ENCODE measurements at places on chromosomes 6 and 20.

DNA sequence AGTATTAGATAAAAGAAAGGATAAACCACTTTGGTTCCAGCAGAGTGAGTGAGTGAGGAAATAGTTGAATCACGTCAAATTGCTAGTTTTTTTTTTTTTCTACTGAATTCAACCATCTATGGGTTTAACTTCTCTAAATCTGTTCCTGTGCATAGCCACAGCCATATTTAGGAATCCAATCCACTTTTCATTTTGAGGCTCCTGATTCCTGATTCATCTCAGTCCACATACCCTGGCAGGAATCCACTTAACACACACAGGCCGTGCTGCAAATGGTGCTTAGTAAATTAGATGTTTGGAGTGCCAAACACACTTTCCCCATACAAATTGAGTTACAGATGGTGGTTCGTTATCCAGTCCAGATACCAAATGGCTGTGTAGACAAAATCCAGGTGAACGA lies 220.3 kb downstream of the ALDH8A1 start:
- no peak for DNase-seq

DNA sequence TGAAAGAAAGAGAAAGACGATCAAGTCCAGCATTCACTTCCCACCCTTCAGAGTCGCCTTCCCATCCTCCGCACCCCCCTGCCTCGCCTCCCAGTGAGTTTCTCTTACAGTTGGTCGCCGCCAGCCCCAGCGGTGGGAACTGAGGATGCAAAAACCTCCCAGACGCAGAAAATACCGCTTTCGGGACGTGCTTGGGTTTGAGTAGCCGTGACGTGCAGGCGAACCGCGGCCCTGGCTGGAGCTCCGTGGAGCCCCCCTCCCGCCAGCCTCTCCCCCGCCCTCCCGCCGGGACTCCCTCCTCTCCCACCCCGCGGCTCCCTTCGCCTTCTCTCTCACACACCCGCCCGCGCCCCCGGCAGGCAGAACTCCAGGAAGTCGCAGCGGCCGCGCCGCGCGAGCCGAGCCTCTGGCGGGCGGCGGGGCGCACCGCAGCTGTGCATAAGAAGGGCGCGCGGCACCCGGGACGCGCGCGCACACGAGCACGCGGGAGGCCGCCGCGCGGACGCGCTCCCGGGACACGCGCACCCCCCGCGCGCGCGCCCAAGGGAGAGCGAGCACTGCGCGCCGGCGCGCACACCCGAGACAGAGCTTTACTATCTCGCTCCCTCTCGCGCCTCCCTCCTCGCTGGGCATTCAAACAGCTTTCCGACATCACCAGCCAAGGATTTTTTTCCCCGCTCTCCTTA lies at the start of gene ADGRB3:
TSS of gene ADGRB3 (plus strand) at position 557 of the 686 bp plus-strand sequence. CDS start 3,394 bp downstream, outside the sequence.
- DNase-seq: peak; percentile 15

- DNase-seq: no peak
Observed at GRCh38 chr6:137491478-137491877, 2.7 kb downstream of the OLIG3 start.

GRCh38 chr20:35954907-35955251 lies 577 bp upstream of the SCAND1 start:
- DNase-seq: peak; percentile 61

GRCh38 chr6:100538086-100538485 lies 73.4 kb upstream of the SIM1 start:
- DNase-seq: no peak

DNA sequence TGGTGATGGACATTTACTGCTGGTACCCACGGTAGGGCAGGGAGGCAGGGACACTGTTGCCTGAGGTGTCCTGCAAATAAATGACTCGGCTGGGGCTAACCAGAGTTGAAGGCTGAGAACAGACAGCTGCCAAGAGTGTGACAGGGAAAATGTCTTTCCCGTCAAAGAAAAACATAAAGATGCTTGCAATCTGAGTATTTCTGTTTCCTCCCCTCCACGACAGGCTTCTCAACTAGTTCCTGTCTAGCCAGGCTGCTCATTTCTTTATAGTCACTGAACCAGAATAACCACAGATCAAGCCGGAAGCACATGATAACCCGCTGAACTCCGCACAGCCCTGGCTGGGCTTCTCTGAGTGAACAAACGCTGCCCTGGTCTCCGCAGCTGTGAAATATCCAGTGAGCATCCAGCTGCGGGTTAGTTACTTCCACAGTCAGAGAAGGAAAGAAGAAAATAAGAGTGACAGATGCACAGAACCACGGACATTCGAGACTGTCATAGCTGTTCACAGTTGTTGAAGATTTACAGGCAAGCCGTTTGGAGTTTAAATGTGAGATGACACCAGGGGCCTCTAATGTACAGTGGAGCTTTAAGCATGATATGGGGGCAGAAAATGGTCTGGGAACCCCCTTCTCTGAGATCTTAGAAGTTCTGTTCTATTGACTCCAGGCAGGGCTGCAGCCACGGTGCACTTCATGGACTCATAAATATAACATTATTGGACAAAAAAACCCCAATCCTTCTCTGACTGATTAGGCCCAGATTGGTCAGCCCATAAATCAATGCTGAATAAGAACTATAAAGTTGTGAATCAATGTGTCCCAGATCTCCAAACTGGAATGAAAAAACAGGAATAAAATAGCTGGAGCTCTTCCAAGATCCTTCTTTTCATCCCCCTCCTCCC lies 299.9 kb upstream of the SUPT3H start:
- DNase-seq: peak; percentile 67

DNA sequence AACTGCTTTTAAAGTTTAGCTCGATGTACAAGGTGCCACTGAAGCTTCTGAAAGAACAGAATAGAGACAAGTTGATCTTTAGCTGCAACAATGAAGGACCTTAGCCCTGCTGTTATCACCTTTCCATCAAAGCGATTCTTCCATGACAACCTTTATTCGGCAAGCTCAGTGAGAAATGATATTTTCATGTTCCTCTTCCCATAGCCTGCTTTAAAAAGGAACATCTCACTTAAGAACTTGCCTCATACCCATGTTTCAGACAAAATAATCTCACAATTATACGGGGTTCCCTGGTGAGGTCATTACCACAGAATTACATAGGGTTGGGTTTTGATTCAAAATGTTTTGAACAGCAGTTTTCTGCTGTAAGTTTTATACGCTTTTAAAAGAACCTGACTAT lies 264.2 kb downstream of the THBS2 start:
- no peak for DNase-seq

DNA sequence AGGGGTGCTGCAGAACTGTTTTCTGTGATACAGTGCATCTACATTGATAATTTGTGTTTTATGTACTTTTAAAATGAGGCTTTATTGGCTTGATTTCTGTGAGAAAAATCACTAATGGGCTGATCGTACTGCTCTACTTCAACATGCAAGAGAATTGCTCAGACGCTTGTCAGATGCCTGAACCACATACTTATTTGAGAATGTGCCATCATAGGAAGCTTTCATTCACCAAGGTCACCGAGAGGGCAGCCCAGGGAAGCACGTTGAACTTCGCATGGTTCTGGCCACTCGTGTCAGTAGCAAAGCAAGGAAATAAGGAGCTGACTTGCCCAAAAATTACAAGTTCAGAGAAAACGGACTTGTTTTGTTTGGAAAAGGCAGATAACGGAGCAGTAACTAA lies 168.5 kb upstream of the AKAP12 start:
- DNase-seq: no peak

GRCh38 chr20:40010483-40010882 lies 678.6 kb downstream of the MAFB start:
- no peak for DNase-seq

DNA sequence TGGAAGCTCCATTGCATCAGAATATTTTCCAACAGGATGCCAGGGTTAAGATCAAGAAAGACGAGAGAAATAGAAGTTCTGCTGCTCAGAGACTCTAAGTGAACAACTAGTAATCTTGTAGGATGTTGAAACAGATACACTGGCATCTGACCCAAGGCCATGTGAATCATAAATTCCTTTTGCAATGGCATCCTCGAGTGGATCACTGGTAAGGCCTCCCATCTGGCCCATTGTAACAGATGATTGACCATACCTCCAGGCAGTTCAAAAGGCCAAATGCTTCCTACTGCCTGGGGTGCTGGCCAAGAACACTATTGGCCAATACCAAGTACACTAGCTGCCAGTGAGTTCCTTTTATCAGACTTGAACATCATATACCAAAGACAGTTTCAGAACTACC lies 9.9 kb upstream of the SLC17A3 start:
- DNase-seq: no peak

DNA sequence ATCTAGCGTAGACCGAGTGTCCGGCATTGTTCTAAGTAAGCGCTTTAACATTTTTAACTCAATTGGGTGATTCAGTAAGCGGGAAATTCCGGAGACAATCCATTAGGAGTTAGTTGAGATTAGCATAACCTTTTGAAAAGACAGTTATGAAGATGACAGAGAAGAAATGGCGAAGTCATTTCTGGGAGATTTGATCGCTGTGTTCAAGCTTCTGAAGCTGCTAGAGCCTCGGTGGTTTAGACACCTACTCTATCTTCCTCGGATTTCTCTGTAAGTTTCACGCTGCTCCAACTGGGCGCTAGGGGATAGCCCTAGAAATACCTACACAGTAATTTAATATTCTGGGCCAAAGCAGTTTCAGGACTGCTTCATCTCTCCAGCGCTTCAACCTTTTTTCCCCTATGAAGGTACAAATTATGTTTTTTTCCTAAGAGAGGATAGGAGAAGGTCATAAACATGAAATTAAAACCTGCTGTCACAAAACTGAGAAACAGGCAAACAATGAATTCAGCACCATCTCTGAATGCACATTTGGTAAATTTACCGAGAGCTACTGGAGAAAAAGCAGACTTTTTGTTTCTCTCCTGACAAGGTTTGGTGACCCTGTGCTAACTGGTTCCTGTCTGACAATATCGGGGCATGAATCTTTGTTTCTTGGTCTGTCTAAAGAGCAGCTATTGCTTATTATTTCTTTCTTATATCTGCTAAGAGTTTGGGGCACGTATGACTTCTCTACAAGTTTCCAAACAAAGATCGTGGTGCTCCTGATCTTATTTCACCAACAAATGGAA lies 22.4 kb downstream of the ZNF311 start:
- peak; percentile 51 for DNase-seq

DNA sequence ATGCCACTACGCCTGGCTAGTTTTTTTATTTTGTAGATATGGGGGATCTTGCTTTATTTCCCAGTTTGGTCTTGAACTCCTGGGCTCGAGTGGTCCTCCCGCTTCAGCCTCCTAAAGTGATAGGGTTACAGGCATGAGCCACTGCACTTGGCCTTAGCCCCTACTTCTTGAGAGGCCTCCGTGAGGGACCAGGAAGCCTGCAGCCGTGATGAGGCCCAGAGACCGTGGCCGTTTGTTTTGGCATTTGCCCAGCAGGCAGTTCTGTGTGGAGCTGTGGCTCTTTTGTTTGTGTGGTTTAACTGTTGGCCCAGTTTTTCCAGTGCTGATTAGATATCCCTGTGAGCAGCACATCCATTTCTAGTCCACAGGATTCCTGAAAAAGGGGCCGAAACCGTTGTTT lies 39.8 kb downstream of the SRSF3 start:
- DNase-seq: no peak

DNA sequence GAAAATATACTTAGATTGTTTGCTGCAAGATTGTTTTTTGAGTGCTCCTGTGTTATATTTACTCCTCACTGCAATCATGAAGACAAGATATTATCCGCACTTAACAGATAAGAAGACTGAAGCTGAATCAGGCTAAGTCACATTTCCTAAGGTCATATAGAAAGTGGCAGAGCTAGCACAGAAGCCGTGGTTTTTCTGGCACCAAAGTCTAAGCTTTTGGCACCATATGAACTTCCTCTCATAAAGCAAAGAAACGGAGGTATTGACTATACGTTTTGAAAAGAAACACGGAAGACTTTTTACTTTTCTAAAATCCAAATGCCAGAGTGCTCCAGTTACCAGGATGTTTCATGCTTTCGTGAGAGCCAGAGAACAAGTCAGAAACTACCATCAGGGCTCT lies 9.3 kb upstream of the DTD1 start:
- no peak for DNase-seq

DNA sequence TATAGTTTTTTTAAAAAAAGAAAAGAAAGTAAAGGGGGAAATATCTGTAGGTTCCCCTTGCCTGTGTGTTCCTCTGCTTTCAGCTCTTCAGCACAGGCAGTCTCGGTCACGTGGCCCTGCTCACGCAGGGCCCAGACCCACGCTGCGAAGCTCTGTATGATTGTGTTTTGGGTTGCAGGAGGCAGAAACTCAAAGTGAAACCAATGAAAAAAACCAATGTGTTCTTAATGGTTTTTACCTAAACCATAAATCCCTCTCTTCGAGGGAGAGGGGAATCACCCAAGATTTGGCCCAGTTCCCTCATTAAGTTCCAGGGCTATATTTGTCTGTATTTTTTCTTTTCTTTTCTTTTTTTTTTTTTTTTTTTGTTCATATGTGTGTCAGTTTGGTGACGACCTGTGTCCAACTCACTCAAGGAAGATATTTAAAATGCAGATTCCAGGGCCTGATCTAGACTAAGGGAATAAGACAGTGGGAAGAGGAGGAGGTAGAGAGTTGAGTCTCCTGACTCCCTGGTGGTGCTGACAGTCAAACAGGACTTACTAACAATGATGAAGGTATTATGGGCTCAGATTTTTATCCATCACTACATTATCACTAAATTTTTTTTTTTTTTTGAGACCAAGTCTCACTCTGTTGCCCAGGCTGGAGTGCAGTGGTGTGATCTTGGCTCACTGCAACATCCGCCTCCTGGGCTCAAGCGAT lies 33.8 kb upstream of the RREB1 start:
- peak; percentile 69 for DNase-seq

DNA sequence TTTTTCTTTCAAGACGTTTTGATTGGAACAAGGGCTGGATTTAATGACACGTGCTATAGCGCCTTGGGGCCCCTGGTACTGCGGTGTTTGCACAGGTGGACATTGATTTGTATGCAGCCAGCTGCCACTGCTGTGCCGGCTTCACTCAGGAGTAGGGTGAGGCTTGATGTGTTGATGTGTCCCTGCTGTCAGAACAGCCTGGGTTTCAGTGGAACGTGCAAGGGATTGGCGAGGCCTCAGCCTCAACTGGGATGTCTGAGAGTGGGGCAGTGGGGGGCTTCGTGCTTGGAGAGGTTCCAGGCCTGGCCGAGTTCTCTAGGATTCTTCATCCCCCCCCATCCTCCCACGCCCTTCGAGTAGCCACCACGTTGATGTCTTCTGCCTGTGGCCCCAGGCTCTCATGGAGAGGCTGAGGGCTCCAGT lies 23.0 kb downstream of the PYGB start:
- DNase-seq: no peak

- no peak for DNase-seq
Observed at GRCh38 chr20:15475483-15475882, 1097.8 kb downstream of the KIF16B start.

GRCh38 chr20:41181567-41181966 lies 44.2 kb downstream of the PLCG1 start:
- no peak for DNase-seq

- DNase-seq: no peak
Observed at GRCh38 chr6:92363111-92363510, 1056.2 kb downstream of the EPHA7 start.

GRCh38 chr20:41068806-41069205 lies 40.2 kb downstream of the TOP1 start:
- no peak for DNase-seq

Measured in CD4-positive, alpha-beta T cell treated with Interleukin-17A for 1 hour (primary cell).